Stimulated activated naive CD4-positive, alpha-beta T cell (primary cell): ENCODE measurements at places on chromosomes 2 and 18.

DNA sequence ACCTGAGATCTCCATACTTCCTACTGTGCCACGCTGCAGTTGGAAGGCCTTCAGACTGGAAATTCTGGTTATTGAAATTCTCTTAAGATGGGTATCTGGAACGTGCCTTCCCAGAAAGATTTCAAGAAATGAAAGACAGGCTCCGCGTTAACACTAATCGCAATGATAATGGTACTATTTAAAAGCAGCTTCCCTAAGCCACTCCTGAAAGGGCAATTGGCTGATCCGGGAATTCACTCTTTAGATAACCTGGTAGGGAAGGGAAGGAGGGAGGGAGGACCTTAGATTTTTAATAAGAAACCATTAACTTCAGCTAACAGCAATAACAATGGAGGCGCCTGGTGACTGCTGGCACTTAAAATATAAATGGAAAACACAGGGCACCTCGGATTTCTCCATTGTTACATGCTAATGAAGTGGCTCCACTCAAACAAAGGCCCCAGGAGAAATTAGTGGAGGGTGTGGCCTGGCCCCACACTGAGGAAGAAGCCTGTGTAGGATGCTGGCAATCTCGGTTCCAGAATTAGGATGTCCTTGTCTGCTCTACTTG lies 22.5 kb upstream of the MTA3 start:
- no peak for DNase-seq

DNA sequence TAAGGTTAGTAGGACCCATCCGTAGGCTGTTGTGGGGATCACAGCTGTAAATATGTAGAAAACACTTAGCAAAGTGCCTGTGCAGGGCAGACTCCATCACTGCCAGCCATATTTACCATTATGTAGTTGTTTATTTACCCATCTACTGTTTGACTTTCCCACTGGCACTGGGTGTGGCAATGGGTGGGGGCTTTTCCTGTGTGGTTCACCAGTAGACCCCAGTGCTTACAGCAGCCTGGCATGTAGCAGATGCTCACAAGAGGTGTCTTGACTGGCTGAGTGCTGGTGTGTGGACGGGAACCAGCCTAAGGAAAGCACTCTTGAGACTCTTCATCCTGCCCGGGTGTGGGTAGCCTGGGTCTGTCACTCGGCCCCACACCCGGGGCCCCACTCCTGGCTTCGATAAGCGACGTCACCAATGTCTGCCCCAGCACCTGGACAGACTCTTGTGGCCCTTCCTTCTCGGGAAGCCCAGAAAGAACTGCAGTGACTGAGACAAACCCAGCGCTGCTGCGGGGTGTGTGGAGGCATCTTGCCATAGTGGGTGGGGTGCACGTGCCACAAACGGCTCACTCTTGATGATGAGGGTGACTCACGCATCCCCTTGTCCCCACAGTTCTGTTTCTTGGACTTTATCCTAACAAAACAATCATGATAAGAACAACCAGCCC lies 78.3 kb downstream of the HDAC4 start:
- DNase-seq = no peak

- DNase-seq = no peak
Measured at GRCh38 chr2:36811071-36811470, 114.6 kb downstream of the VIT start.

GRCh38 chr18:3998698-3999333 lies 456.3 kb downstream of the DLGAP1 start:
- DNase-seq = no peak

DNA sequence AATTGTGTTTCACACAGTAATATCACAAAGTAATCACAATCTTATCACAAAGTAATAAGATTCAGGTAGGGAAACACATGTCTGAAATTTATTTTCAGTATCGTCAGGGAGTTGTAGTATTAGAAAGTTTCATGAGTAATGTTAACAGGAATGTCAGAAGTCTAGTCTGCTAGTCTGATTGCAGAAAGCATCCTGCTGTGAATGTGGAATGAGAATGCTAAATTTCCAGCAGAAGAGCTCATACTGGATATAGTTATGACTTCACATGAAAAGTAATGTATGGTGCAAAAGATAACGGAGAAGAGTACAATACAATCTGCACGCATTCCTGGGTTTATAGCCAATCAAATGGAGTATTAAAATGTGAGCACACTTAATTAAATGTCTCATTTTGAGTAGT lies 494.7 kb upstream of the SETBP1 start:
- DNase-seq = no peak
